ENCODE measurements at places on chromosomes 12 and 14.

DNA sequence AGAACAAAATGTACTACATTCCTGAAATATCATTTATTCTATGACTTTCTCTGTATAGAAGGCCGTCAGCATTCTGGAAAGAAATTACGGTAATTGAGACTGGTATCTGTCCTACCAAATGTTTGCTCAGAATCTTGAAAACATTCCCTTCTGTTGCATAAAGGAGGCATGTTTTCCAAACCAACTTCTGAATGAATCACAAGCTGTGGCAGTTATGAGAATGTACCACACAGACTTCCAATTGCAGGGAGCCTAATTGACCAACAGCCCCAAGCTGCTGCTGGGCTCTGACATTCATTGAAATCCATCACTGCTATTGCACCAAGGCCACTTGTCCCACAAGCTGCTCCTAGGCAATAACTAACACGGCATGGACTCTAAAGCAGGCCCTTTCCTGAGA, 185.3 kb upstream of the CCDC196 start:
- no peak for DNase-seq

- no peak for DNase-seq
These were observed 15.5 kb upstream of the CCER1 start for GRCh38 chr12:90970471-90970870.

DNA sequence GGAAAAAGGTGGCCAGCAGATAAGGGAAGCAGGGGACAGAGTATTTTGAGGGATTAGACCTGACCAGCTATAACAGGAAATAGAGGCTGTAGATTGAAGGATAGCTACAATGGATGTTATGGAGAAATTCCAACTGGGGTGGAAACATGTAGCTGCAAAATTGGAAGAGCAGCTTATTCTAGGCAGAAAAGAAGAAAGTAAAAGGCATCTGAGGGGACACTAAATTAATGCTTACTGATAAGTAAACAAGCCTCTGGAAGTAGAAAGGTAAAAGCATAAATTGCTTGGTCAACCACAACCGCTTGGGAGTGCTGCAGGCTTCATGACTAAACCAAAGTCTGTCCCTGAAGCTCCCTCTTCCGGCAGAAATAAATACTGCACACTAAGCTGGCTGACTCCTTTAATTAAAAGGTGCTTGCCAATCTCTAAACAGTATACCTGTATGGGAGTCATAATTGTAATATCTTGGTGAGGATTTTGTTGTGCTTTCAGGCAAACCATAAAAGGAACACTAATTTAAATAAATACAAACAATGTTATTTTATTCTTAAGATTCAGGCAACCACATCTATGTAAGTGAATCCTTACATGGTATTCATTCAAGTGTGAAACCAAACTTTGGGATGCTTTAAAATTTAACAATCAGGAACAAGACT, 7.7 kb downstream of the UBC start:
- DNase-seq: no peak

- DNase-seq: no peak
These were observed 143.7 kb downstream of the TTLL5 start for GRCh38 chr14:75804570-75805275.

- no peak for DNase-seq
These were observed 159.3 kb downstream of the DYRK2 start for GRCh38 chr12:67807814-67808213.
